ENCODE measurements at places on chromosomes 2 and 18.

GRCh38 chr2:119910566-119910965 is 102.3 kb upstream of the EPB41L5 start:
- DNase-seq, result no peak

GRCh38 chr2:179850188-179850587 is 11.2 kb downstream of the ZNF385B start:
- no peak for DNase-seq

DNA sequence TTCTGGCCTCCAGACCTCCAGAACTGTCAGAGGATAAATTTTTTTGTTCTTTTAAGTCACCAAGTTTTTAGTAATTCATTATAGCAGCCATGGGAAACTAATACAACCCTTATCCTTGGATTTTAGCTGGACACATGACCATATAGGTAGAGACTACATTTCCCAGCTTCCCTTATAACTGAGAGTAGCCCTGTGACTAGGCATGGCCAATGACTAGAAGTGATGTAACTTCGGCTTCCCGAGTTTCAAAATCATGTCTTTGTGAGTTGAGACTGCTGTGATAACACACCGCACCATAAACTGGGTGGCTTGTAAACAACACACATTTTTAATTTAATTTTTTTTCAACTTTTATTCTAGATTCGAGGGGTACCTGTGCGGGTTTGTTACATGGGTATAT is 134.0 kb upstream of the SERTAD2 start:
- no peak for DNase-seq

- no peak for DNase-seq
Observed at GRCh38 chr18:76643996-76644395, 149.0 kb upstream of the ZNF516 start.

DNA sequence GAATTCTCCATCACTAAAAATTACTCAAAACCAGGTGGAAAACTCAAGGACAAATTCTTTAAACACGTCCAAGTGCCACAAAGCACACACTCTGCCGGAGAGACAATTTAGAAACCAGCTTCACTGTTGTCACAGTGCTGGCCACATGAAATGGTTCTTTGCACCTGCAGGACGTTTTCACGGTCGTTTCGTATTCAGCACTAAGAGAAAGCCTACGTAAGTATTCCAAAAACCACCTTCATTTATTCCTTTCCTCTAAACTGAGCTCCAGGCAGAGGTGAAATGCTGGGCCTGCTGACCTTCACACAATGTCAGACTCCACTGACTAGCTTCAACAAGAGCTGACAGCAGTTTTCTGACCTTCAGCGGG is 680 bp downstream of the ATP5F1A start:
- DNase-seq, result no peak

DNA sequence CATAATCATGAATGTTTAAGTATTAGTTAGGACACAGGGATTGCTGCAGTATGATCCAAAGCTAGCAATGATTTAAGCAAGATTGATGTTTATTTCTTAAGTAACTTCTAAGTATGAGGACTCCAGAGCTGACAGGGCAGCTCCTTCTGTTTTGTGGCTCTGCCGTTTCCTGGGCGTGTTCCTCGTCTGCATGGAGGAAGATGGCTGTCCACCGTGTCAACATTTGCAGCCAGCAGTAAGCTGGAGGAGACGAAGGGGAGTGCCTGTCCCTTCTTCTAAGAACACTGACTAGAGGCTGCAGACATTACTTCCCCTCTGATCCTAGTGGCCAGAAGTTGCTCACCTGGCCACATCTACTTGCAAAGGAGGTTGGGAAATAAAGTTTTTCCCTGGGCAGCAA is 144.1 kb downstream of the MYO1B start:
- DNase-seq, result no peak

GRCh38 chr2:215405722-215406581 is 29.9 kb downstream of the FN1 start:
- no peak for DNase-seq

DNA sequence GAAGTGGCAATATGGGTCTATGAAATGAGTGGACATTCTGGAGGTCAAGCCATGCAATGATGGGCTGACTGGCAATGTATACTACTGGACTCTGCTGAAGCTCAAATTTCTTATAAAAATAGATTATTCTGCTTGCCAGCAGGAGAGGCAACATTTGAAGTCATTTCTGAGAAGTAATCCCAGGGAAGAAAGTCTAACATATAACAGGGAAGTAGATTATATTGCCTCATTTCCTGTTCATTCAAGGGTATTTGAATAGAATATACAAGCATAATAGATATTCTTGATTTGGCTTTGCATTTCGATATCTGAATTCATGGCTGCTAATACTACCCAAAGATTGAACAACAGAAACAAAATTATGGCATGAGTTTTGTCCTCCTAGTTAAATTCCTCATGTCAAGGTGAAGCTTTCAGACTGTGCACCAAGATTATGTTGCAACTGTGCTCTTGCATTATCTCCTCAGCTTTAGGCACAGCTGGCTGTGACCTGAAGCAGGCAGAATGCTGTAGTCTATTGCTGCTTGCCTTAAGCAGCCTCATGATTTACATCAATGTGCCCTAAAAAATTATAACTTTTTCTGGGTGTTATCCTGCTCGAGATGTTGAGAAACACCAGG is 13.3 kb upstream of the TMX3 start:
- DNase-seq, result no peak

DNA sequence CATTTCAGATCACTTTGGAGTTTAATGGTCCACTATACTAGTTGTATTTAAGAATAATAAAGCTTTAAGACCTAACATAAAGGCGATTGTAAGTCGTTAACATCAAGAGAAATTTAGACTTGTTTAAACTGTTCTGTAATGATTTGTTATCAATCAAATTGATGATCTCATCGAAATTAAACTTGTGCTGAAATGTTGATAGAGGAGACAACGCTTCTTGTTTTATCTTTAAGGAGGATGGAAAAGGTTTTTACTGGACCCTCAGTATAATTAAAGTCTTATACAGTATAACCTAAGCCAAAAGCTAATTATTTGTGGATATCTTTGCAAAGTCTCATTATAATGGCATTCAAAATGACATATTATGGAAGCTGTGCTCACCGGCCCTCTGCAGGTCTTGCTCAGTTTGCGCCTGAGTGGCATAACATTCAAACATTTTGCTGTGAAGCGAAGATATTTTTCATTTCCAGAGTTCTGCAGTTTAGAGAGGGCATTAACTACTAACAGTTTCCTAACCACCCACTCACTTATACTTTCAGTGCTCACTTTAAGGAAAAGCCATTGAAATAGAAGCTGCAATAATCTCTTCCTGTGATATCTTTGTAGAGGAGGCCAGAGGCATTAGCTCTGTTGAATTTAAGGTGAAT is 1.4 kb upstream of the SERTAD2 start:
- DNase-seq, result peak; percentile 62
